ENCODE measurements at places on chromosomes 3 and 15.

- DNase-seq, result no peak
Measured at GRCh38 chr15:89751748-89752147, 699 bp upstream of the MESP1 start.

DNA sequence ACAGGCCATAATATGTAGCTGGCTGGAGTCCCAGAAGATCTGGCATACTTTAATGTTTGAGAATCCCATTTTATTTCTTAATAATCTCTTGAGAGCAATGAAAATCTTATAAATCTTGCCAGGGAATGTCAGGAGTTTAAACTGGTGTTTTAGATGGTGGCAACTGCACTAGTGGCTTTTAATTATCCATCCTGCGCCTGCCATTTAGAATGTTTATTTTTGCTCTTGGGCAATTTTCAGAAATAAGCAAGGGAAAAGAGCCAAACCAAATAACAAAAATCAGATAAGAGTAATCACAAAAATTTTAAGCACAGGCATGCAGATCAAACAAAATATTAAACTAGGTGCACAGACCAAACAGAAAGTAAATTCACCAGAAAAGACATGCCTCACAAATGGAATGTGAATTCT lies 41.9 kb upstream of the UBP1 start:
- DNase-seq, result no peak

- DNase-seq, result no peak
Measured at GRCh38 chr15:69834761-69835160, 263.0 kb downstream of the TLE3 start.

GRCh38 chr15:87243474-87243873 lies 1013.1 kb downstream of the NTRK3 start:
- no peak for DNase-seq

DNA sequence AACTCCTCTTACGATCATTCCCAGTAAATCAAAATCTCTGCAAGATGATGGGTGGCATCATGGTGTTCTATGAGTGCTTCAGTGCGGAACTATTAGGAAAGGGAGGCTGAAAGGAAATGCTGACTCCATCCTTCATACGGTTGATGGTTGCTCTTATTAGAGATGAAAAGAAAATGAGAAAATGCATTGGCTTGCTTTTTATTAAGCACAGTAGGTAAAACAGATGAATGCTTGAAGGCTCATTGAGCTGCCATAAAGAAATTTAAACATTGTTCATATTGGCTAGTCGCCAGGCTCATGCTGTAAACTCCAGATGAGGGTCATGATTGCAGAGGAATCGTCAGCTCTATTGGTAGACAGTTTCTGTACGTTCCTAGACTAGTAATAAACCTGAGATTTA lies 115.8 kb downstream of the EPHA3 start:
- no peak for DNase-seq

DNA sequence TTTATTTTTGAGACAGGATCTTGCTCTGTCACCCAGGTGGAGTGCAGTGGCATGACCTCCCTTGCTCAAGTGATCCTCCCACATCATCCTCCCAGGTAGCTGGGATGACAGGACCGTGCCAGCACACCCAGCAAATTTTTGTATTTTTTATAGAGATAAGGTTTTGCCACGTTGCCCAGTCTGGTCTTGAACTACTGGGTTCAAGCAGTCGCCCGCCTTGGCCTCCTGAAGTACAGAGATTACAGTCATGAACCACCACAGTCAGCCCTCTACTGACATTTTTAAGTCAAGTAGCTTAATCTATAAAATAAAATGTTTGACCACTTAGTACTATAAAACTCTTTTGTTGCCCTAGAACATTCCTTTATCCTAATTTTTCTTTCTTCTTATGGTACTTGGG lies 198.8 kb downstream of the FNDC3B start:
- no peak for DNase-seq

DNA sequence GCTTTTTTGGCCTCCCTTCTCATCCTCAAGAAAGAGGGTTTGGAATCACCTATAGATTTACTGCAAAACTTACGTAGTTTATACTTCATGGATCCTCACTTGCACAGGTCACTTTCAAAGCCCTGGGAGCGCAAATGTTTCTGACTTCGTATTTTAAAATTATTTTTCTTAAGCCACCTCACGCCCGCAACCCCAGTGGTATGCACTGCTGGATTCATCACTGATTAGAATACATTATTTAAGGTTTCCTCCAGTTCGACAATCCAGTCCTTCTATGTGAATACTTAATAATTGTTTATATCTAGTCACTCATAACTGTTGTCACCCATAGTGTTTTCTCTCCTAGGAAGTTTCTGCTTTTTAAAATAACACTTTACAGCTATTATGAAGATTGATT lies 339.9 kb downstream of the CHL1 start:
- DNase-seq, result no peak

GRCh38 chr15:88989578-88989977 lies 76.4 kb upstream of the MFGE8 start:
- DNase-seq, result no peak

All from CD4-positive, alpha-beta T cell (primary cell).